ENCODE measurements at places on chromosomes 3 and 15. TPM values are rescaled to one million over a fixed set of nuclear protein-coding genes. Genes with fewer than 3 reads are reported as not detected.

The SLC24A5 gene
- not detected for total RNA-seq

The CLN6 gene
- total RNA-seq = 12.1 TPM

The DHX36 gene
- total RNA-seq = 24.4 TPM

The SI gene
- total RNA-seq = not detected

The ALS2CL gene
- total RNA-seq = 15.5 TPM

The CSPG4 gene
- total RNA-seq = 0.24 TPM

The ERC2 gene
- not detected for total RNA-seq

The CLRN1 gene
- not detected for total RNA-seq

The AGBL1 gene
- not detected for total RNA-seq

The SEMA3F gene
- 1.2 TPM for total RNA-seq

The GLT8D1 gene
- 23.0 TPM for total RNA-seq

The IL17RB gene
- 30.2 TPM for total RNA-seq

The SRGAP3 gene
- 3.1 TPM for total RNA-seq

The MYL3 gene
- 0.81 TPM for total RNA-seq

The COL6A6 gene
- 0.12 TPM for total RNA-seq

The CPN2 gene
- 304 TPM for total RNA-seq

The RBP2 gene
- total RNA-seq = not detected

The PLA2G4B gene
- 4.1 TPM for total RNA-seq

The TEX55 gene
- total RNA-seq = not detected

The HAUS2 gene
- 7.1 TPM for total RNA-seq

The OIP5 gene
- total RNA-seq = not detected

The ONECUT1 gene
- 58.2 TPM for total RNA-seq

The SLC38A3 gene
- 83.2 TPM for total RNA-seq

The FSTL1 gene
- 50.0 TPM for total RNA-seq

The CHDH gene
- total RNA-seq = 28.6 TPM

Data from right lobe of liver (tissue), 6 donors.